ENCODE measurements at places on chromosomes 16 and 17.

DNA sequence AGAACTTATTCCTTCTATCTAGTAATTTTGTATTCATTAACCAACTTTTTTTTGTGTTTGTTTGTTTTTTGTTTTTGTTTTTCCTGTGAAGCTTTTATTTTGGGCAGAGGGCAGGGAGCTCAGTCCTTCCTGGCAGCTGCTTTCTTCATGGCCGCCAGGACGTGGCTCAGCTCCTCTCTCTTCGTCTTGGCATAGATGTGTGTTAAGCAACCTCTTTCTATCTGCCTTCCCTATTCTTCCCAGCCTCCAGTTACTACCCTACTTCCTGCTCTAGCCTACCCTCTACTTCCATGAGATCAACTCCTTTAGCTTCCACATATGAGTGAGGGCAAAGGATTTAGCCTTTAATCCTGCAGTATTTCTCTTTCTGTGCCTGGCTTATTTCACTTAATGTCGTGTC is 8.2 kb upstream of the BRD7 start:
- H3K36me3 ChIP-seq = no peaks in the 10 kb centered on the region
- no peak for DNase-seq
- peaks cover 21% of the 10 kb centered on the region for H3K4me1 ChIP-seq
- peaks cover 4% of the 10 kb centered on the region for H3K27me3 ChIP-seq
- H3K4me3 ChIP-seq = no peak overlapping the region
- no peak overlapping the region for H3K27ac ChIP-seq

- H3K4me1 ChIP-seq = peaks cover 23% of the 10 kb centered on the region
- no peak overlapping the region for H3K27ac ChIP-seq
- H3K36me3 ChIP-seq = no peaks in the 10 kb centered on the region
- no peak overlapping the region for H3K4me3 ChIP-seq
- DNase-seq = no peak
- H3K27me3 ChIP-seq = no peaks in the 10 kb centered on the region
Measured at GRCh38 chr16:73216932-73217331, 169.0 kb upstream of the ZFHX3 start.

DNA sequence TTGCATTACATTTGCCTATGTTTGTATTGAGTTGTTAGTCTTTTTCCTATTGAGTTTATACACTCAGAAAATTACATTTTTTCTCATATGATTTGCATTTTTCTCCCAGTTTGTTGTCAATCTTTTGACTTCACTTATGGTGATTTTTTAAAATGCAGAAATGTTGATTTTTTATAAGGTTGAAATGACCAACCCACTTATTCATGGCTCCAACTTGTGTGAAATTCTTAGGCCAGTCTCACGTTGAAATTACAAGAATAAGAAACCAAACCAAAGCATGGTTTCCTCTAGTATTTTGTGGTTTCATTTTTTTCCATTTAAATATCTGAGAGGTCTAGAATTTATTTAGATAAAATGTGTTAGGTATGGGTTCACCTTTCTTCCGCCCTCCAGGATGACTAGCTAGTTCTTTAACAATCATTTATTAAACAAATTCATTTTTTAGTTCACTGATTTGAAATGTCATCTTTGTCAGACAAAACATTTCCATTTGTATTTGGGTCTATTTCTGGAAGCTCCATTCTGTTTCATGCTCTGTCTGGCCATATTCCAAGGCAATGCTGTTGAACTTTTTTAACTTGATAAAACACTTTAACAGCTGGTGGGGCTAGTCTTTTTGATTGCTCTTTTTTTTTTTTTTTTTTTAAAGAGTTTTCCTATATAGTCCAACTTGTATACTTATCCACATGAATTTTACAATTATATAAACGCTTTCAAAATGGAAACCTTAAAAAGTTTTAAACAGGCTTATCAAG is 40.0 kb downstream of the FAM20A start:
- DNase-seq = no peak
- no peaks in the 10 kb centered on the region for H3K36me3 ChIP-seq
- no peaks in the 10 kb centered on the region for H3K27me3 ChIP-seq
- H3K4me3 ChIP-seq = no peak overlapping the region

DNA sequence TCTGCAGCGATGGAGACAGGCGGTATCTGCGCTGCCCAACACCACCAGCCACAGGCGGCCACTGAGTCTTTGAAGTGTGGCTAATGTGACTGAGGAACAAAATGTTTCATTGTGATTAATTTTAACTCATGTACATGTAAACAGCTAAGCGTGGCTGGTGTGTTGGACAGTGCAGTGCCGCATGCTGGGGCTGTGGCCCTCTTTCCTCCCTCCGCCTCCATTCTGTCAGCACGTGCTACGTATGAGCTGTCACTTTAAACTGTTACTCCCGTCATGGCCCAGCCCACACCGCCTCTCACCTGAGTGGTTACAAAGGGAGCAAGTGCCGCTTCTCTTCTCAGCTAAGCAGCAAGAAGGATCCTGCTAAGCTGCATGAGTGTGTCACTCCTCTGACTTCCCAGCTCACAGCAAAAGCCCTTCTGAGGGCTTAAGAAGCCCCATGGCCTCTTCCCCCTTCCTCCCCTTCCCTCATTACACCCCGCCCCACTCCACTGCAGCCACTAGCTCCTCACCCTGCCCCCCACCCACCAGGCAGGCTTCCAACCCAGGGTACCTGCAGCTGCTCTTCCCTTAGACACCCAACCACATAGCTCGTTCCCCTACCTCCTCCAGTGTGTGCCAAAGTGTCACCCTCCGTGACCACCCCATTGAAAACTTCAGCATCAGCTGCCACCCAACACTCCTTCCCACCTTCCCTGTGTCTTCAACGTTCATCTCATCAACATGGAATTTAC is 15.0 kb downstream of the HASPIN start:
- no peaks in the 10 kb centered on the region for H3K36me3 ChIP-seq
- H3K4me3 ChIP-seq = peak overlapping the region; percentile 77
- peaks cover 6% of the 10 kb centered on the region for H3K27me3 ChIP-seq
- H3K27ac ChIP-seq = peak overlapping the region; percentile 73
- DNase-seq = no peak
- peaks cover 19% of the 10 kb centered on the region for H3K4me1 ChIP-seq

DNA sequence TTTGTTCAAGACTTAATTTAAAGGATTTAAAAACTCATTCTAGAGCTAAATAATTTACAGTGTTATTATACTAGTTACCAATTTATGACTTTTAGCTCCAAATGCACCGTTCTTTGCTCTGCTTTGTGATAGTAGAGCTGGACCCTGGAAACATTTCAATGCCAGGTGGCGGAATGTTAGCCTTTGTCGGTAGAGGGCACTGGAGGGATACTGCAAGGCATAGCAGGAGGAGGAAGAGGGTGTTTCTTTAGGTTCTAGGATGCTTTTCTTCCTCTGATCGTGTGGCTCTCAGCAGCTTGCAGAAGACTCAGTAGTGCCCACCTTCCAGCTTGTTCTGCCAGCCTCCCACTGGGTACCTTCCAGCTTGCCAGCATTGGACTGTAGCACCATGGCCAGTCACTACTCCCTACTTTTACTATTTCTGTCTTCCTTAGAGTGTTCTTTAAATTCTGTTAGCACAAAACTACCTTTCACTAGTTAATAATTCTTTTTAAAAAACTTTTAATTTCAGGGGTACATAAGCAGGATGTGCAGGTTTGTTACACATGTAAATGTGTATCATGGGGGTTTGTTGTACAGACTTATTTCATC is 325.3 kb downstream of the UTP18 start:
- no peak overlapping the region for H3K4me3 ChIP-seq
- no peak for DNase-seq
- H3K4me1 ChIP-seq = no peaks in the 10 kb centered on the region
- no peaks in the 10 kb centered on the region for H3K36me3 ChIP-seq

GRCh38 chr17:4152471-4152870 is 9.5 kb downstream of the CYB5D2 start:
- H3K27me3 ChIP-seq = no peaks in the 10 kb centered on the region
- no peaks in the 10 kb centered on the region for H3K4me1 ChIP-seq
- no peak overlapping the region for H3K4me3 ChIP-seq
- H3K27ac ChIP-seq = no peak overlapping the region

DNA sequence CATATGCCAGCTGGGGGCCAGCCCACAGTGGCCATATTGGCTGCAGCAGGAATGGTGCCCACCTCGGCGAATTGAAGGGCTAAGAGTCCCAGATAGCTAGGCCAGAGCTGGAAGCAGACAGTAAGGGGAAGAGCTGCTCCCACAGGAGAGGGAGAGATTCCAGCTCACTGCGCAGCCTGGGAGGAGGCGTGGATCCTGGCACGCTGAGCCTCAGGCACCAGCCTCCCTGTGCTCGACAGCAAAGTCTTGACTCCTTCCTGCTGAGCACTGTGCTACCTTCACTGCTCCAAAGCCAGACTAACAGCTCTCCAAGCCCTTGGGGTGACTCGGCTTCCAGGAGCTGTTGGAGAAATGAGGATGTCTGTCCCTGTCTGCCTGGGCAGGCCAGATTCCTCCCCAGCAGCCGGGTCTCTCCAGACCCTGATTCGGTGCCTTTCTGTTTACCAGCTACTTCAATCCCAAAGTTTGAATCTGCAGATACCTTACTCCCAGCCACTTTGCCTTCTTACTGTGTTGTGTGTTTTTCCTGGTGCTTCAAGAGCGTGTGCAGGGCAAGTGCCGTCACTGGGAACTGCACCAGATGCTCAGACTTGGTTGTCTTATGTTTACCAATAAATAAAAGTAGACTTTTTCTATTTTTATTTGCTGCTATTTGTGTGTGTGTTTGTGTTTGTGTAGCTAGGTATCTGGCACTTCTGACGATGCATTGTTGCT is 9.1 kb downstream of the CBX2 start:
- H3K4me3 ChIP-seq = no peak overlapping the region
- H3K27ac ChIP-seq = no peak overlapping the region
- H3K36me3 ChIP-seq = peaks cover 15% of the 10 kb centered on the region
- H3K27me3 ChIP-seq = peaks cover 52% of the 10 kb centered on the region

- H3K27me3 ChIP-seq = peaks cover 10% of the 10 kb centered on the region
- no peaks in the 10 kb centered on the region for H3K4me1 ChIP-seq
- no peak for DNase-seq
- H3K36me3 ChIP-seq = no peaks in the 10 kb centered on the region
- H3K4me3 ChIP-seq = no peak overlapping the region
Measured at GRCh38 chr16:60061396-60061795, 1327.3 kb upstream of the GOT2 start.

Data from type B pancreatic cell (in vitro differentiated cells).